Colonic mucosa (tissue), 4 donors: ENCODE measurements at places on chromosomes 3 and 15.

GRCh38 chr15:60957111-60957510 lies 272.0 kb downstream of the RORA start:
- DNase-seq: no peak

- no peak for DNase-seq
Observed at GRCh38 chr3:142433110-142433509, 14.7 kb downstream of the XRN1 start.

GRCh38 chr3:115839246-115839645 lies 215.9 kb downstream of the GAP43 start:
- no peak for DNase-seq

GRCh38 chr15:64731012-64731804 lies 44.2 kb downstream of the RBPMS2 start:
- peak; percentile 91 for DNase-seq

DNA sequence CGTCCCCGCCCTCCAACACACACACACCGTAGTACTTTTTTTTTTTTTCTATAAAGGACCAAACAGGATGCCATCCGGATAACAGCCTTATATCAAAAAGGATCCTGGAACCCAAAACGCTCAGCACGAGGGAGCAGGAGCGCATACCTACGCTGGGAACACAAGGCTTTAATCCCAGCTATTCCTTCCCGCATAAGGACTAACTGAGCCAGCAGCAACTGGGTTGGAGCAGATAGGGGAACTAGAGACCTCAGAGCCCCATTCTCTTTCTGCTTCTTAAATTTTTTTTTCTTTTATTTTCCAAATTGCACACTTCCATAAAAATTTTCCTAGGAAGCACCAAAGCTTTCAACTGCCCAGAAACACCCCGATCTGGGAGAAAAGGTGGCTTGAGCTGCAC lies 1.3 kb downstream of the TRANK1 start:
- no peak for DNase-seq

DNA sequence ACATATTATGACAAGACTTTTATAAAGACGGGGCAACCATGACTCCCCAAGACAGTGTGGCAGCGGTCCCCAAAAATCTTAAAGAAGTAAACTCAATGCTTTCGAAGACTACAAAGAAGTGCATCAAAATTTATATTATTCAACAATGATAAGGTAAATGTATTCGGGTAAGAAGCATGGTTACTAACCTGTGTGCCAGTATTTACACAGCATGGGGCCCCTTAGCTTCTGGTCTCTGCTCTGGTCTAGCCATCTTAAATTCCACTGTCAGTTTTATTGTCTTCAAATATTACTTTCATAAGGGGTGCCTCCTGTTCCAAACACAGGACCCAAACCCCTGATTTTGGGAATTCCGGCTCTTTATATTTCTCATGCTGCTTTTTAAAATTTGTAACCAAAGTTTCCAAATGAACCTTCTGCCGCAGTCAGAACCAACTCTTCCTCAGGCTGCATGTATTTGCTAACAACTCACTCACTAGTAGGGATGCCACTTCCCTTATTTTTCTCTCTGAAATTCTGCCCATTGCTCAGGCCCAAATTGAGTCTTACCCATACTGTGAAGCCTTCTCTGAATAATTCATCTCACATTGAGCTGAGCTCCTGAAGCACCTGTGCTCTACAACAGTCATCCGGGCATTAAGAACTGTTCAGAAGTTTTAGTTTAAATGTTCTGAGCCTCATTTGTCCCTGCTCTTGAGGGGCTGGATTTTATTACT lies 1.2 kb downstream of the TTC23 start:
- no peak for DNase-seq

GRCh38 chr3:66037986-66038369 lies 740 bp downstream of the MAGI1 start:
- DNase-seq: no peak

GRCh38 chr3:32865383-32865782 lies 47.6 kb downstream of the TRIM71 start:
- DNase-seq: no peak

DNA sequence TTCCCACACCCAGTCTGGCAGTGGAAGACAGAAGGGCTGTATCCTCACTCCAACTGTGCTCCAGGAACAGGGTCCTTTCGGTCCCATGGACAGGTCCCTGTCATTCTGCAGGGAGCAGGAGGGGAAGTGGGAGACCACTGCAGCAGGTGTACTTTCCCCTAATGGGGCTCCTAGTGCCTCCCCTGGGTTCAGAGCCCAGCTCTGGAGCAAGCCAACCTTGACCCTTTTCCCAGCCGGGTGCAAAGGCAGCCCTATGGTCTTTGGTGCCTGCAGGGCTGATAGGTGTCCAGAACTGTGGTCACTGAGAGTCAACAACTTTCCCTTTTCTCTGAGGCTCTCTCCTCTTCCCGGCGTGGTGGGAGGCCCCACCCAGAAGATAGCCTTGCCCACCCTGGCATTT lies 26.8 kb downstream of the MAGEF1 start:
- no peak for DNase-seq

GRCh38 chr3:49277383-49277775 lies 347 bp upstream of the C3orf62 start:
- DNase-seq: no peak

GRCh38 chr3:119362940-119363725 lies 69.0 kb downstream of the ARHGAP31 start:
- no peak for DNase-seq

- DNase-seq: no peak
Observed at GRCh38 chr3:193800138-193801043, 207.4 kb downstream of the OPA1 start.

DNA sequence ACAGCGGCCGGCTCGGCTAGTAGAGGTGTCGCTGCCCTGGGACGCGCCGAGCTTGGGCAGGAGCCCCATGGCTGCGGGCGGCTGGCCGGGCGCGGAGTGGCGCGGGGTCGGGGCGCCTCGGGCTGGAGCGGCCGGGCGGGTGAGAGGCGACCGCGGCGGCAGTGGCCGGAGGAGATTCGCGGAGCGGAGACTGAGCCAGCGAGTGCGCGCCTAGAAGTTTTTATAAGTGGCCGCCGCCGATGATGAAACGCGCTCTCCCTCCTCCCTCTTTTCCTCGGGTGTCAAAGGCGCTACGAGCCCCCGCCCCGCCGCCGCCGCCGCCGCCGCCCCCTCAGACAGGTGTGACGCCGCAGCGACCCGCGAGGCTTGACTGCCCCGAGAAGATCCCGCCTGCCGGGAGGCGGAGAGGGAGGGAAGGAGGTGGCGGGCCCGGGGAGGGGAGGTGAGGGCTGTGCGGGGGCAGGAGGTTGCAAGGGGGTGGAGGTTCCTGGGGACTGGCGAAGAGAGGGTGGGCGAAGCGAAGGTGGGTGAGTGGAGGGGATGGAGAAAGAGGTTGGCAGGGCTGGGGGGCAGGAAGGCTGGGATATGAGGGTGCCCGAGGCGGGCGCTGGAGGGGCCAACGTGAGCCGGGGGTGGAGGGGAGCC lies at the start of gene SLCO2A1:
Gene SLCO2A1 (minus strand): TSS at position 192 of the 645 bp plus-strand sequence. CDS start 123 bp downstream, at position 69.
- DNase-seq: peak; percentile 40

- DNase-seq: no peak
Observed at GRCh38 chr3:31908391-31909097, 72.5 kb downstream of the OSBPL10 start.

DNA sequence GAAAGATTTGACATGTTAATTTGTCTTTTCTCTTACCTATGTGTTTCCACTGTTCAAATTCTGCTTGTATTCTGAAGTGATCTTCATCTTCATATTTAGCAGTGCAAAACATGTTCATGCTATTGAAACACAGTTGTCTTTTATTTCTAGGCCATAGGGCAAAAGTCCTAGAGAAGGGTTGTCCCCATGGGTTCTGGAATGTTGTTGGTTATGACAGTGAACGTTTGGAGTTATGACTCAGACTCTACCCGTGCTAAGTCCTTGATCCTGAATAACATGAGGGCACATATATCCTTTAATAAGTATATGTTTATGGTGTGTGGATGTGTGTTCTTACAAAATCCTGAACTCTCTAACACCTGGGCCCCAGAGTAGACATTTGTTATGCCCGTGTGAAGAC lies 23.0 kb upstream of the ARPP21 start:
- no peak for DNase-seq

DNA sequence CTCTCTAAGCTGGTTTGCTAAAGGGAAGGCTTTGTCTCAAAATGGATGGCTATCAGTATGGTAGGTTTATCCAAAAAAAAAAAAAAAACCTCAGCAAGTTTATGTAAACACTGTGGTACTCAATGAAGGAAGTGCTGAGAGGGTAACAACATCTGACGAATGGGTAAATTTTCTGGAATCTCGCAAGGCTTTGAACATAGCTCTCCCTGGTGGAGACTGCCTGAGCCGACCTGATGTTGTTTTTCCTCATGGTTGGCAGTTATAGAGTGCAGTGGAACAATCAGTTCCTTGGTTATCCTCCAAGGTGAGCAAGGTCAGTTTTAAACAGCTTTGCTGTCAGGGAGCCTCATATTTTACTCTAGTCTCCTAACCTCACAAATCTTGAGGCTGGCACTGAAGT lies 94.6 kb downstream of the ZPLD1 start:
- DNase-seq: no peak

DNA sequence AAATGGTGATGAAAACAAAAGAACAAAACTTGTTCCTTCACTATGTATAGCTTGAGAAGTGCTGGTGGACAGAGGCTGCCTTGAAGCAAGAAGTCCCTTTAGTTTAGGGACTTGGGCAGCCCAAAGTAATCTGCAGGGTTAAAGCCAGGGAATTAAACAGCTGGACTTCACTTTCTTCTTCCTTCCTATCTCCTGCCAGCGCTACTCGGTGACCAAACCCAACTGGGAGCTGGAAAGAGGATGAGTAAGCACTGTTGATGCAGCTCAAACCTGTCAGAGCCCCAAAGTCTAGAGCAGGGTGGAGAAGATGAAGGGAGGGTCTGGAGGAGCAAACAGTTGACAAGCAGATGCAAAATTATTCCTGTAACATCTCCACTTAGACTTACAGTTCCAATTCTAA lies 73.1 kb upstream of the FBN1 start:
- DNase-seq: no peak

GRCh38 chr3:188949456-188949855 lies 222.3 kb upstream of the TPRG1 start:
- no peak for DNase-seq

GRCh38 chr15:76344893-76345582 lies 8.5 kb downstream of the ISL2 start:
- no peak for DNase-seq

GRCh38 chr3:177571271-177571943 lies 374.1 kb upstream of the TBL1XR1 start:
- no peak for DNase-seq

DNA sequence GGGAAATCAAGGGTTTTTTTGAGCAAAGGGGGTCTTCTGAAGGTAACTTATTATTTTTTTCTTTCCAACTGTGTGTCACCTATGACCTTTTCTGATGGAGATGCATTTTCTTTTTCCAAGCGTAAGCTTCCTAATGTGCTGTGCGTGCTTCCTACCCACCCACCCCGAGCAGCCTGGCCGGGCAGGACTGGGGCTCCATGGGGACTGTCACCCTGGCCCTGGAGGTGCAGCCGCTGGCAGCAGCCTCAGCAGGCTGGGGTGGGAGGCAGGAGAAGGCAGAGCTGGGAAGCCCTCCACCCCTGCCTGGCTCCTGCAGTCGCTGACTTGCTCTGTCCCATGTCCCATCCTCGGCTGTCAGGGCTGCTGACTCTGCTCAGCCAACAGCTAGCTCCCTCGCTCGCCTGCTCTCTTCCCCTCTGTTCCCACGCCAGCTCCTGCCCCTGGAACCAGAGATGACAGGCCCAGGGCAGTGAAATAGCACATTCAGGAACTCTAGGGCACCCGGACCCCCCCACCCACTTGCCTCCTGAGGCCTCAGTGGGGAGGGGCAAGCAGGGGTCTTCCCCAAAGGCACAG lies 21.4 kb downstream of the IDH2 start:
- no peak for DNase-seq

- DNase-seq: no peak
Observed at GRCh38 chr3:45881078-45882022, 5.0 kb upstream of the CCR9 start.

GRCh38 chr3:171696805-171697204 lies 113.5 kb downstream of the PLD1 start:
- no peak for DNase-seq

DNA sequence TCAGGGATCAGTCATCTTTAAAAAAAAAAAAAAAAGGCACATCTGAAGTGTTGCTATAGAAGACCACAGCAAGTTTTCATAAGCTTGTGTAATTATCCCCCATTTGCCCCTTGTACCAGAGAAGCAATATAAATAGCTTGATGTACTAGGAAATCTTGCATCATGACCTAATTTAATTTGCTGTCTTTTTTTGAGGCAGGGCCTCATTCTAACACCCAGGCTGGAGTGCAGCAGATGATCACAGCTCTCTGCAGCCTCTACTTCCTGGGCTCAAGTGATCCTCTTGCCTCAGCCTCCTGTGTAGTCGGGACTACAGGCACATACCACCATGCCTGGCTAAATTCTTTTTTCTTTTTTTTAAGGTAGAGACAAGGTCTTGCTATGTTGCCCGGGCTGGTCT lies 88.7 kb downstream of the ARIH1 start:
- DNase-seq: no peak

GRCh38 chr3:13243586-13243985 lies 170.4 kb upstream of the IQSEC1 start:
- no peak for DNase-seq

DNA sequence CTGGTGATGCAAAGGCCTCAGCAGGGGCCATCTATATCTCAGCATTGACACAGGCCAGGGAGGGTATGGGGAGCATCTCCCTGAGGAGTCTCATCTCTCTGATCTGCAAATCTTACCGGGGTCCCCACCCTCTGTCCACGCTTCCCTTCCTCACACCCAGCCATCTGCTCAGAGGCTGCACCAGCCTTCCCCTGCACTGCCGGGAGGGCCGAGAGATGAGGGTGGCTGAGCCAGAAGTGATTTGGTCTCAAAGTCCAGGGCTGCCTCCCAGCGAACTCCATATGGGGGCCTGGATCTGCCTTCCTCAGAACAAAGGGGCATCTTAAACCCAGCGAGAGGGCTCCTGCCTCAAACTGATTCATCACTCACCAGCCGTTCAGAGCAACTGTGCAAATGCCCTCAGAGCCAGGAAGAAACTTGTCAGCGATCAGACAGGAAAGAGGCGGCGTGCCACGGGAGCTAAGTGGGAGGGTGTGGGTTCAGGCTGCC lies 4.6 kb downstream of the IGDCC3 start:
- DNase-seq: no peak

DNA sequence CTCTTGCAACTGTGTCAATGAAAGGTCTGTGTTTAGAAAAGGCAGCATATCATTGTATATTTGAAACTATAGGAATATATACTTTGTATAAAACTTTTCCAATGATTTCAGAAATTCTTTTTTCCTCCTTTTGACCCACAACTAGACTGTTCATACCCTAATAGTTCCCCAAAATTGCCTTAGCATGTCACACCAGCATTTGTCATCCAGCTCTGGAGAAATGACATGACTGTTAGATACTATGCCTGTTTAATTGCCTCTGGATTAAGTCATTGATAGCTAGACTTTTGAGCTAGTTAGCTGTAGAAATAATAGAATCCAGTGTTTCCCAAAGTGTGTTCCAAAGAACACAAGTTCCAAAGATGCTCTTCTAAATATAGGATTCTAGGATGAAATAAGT lies 32.4 kb downstream of the B3GALNT1 start:
- DNase-seq: no peak

DNA sequence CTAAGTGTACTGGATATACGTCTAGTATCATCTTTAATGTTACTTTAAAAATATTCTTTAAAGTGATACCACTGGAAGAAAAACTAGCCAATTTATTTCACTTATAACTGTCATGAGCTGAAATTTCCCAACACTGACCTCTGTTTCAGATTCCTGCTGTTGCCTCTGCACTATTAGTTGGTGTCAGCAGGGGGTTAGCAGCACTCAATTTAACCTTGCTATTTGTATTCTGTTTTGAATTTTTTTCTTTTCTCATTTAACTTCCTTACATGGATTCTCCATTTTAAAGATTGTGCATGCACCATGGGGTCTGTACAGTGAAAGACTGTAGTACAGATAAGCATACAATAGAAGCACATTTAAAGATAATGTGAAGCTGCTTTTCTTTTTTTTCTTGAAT lies 169.2 kb downstream of the UBE2E2 start:
- no peak for DNase-seq
